ENCODE measurements at places on chromosomes 2 and 18.

DNA sequence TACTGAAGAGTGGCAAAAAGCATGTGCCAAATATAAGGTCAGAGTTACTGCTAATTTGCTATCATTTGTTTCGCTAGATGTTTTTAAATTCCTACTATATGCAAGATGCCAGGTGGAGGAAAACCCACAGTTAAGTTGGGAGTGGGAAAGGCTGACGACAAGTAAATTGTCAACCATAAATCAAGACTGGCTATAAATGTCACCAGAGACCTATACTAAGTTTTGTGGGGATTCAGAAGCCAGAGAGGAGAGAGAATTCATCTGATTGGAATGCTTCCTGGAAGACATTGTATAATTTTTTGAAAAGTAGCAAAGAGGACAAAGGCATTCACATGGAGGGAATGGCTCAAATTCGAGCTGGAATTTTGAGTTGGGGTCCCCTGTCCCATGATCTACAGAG is 64.3 kb downstream of the CFAP221 start:
- DNase-seq = no peak

DNA sequence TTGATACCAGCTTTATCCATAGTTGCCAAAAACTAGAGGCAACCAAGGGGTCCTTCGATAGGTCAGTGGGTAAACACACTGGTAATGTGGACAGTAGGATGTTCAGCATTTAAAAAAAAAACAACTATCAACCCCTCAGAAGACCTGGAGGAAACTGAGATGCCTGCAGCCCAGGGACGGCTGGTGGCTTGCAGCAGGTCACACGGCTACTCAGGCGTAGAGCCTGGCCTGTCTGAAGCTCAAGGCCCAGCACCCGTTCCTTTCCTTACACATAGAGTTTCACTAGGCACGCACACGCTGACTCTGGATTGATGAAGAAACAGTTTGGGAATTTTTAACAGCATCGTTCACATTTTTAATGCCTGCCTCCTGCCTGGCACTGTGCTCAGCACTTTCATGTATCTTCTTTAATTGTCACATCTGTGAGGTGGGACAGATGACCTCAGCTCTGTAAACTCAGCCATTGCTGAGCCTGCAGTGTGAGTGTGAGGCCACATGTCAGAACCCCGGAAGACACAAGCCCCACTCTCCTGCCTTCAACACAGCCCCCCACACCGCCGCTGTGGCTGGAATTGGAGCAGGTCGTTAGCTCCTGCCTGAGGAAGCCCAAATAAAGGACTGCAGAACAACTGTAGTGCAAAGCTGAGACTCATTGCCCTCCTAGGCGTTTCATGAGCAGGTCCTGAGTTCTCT is 40.7 kb downstream of the TRAPPC12 start:
- no peak for DNase-seq

GRCh38 chr2:107775211-107775610 is 51.5 kb upstream of the RGPD4 start:
- no peak for DNase-seq

DNA sequence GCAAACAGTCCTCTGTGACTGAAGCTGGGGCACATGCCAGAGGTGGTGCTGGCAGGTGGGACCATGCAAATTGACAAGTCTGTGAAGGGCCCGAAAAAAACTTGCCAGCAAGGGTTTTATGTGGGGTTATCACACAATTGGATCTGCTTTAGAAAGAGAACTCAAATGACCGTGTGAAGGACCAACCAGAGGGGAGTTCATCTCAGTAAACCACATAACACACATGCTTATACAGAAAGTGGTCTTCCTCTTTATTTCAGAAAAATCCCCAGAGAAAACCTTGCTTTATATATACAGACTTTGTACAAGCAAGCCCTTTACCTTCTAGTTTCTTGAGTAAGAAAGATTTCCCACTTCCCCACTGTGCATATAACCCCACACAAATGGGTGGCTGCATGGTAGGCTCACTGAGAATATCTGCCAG is 46.7 kb downstream of the KIDINS220 start:
- DNase-seq = no peak

GRCh38 chr2:228798458-228799207 is 472.5 kb downstream of the PID1 start:
- no peak for DNase-seq

GRCh38 chr2:169072163-169072925 is 3.0 kb downstream of the DHRS9 start:
- DNase-seq = no peak

- DNase-seq = no peak
Observed at GRCh38 chr2:236870370-236870769, 215.3 kb upstream of the COPS8 start.

- DNase-seq = peak; percentile 79
Observed at GRCh38 chr2:171703574-171704347, 16.5 kb downstream of the DYNC1I2 start.

DNA sequence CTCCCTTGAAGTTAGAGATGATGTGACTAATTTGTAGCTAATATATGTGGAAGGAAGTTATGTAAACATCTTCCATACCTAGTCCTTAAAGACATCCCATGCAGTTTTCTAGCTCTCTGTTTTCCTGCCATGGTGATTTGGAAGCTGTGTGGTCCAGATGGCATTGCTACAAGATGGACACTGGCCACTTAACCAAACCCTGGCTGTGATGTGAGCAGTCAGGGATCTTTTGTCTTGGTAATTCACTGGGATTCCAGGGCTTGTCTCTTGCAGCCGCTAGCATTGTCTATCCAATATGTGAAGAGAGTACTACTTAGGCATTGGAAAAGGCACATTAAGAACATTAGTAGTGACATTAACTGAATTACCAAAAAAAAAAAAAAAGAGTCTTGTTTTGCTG is 139.9 kb upstream of the DOCK10 start:
- DNase-seq = no peak
